NCI-H526 treated with DMSO at 0.1 percent for 48 hours (cell line): ENCODE measurements at places on chromosomes 1 and 21.

GRCh38 chr1:76090283-76091203 is 16.0 kb downstream of the ST6GALNAC3 start:
- DNase-seq = no peak

- DNase-seq = no peak
Measured at GRCh38 chr21:37139154-37139553, 66.1 kb downstream of the TTC3 start.

DNA sequence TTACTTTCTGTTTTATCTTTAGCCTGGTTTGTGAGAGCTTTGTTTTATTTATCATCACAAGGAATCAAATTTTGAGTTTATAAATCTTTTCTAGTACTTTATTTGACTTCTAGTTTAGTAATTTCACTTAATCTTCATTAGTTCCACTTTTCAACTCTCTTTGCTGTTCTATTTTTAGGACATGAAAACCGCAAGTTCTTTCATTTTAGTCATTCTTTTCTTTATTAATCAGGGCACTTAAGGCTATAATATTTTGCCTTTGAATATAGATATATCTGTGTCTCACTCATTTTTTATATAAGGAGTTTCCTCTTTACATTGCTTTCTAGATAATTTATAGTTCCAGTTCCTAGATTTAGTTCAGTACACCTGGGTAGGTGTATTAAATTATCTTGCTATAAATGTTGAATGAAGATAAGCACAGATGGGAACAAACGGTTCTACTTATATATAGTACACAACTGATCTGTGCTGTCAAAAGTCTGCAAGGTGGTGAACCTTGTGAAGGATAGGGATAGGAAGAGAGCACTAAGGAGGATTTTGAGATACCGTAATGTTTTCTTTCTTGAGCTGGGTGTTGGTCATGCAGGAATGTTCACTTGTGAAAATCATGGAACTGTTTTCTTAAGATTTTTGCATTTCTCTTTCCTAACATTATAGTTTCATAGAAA is 402.3 kb downstream of the RYR2 start:
- DNase-seq = no peak

GRCh38 chr1:150365941-150366340 is 2.0 kb downstream of the RPRD2 start:
- DNase-seq = peak; percentile 64

DNA sequence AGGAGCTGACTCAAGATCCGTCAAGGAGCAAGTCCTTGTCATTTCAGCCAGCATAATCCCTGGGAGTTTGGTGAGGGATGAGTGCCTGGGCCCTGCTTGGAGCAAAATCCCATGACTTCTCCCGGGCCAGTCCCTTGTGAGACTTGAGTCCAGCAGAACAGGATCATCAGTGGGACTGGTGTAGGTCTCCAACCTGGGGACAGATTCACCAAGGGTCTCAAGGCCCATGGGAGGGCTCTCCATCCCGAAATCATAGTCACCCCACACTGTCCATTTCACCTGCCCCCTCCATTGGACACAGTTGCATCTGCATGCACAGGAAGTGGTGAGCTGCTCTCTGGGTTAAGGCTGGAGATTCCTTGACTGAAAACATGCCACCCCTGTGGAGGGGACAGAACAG is 178.2 kb downstream of the FOXD2 start:
- no peak for DNase-seq

GRCh38 chr21:34204481-34205439 is 131.4 kb downstream of the MRPS6 start:
- DNase-seq = no peak

DNA sequence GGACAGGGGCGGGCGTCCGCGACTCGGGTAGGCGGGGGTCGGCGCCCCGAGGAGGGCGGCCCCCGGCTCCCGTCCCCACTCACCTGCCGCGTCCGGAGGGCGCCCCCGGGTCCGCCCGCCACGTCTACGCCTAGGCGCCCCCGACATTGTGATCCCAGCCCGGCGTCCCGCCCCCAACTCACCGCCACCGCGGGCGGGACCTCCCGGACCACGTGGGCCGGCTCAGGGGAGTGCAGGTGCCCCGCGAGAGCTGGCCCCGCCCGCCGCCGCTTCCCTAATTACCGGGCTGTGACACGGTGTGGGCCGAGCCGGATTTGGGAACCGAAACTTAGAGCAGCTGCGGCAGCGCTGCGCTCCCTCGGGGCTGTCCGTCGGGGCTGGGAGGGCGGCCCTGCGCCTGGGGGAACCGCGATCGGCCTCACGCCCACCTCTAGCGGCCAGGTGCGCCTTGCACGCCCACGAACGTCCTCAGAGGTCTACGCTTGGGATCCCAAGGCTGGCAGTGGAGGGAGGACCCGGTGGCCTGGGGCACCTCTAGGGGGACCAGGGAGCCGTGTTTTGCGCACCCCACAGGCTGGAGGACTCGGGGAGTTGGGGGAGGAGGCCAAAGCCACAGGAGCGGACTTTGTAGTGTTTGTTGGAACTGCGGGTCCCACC is 521 bp upstream of the NADK start:
- DNase-seq = peak; percentile 69

GRCh38 chr1:201349092-201349491 is 28.4 kb downstream of the TNNT2 start:
- DNase-seq = no peak

GRCh38 chr1:206435445-206435844 is 34.8 kb upstream of the IKBKE start:
- no peak for DNase-seq

GRCh38 chr1:8938232-8938999 is 7.3 kb upstream of the CA6 start:
- no peak for DNase-seq

DNA sequence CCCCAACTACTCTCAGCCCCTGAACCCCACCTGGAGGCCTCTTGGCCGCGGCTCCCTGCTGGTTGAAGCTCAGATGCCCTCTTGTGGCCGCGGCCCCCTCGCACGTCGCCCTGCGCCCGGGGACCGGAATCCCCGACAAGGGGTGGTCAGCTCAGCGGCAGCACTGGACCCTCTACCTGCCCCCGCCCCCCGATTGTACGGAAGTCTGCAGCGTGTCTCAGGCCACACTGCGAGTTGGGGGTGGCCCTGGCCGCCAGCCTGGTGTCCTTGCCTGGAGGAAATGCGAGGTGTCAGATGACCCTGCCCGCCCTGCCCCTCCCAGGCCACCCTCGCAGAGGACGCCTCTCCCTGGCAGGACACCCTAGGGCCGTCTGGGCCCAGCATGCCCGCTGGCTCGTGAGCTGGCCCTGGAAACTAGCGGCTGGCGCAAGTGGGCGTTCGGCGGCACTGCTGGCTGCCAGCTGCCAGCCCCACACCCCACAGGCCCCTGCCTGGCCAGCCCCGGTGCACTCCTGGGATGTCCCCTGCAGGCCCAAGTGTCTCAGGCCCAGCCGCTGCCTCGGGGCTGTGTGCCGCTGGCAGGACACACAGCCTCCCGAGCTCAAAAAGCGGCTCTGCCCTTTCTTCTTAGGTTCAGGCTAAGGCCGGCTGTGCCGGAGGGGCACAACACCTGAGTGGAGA is 60.8 kb downstream of the EDN2 start:
- no peak for DNase-seq

GRCh38 chr1:160637821-160638539 is 8.9 kb downstream of the SLAMF1 start:
- DNase-seq = no peak

DNA sequence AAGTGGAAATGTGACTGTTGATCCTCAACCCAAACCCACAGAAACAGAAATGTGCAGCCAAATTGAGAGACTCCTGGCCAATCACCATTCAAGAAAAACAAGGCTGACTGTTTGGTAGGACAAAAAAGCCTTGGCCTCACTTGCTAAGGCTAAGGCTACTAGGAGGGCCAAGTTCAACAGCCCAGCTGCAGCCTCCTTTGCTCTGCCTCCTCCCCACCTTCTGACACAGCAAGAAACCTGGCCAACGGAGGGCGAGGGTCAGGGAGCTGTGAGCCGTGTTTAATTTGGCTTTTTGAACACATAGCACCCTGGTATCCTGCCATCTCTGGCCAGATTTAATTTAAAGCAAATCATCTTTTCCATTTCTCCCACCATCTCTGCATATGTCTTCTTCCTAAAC is 165.8 kb upstream of the RAB4A start:
- no peak for DNase-seq

DNA sequence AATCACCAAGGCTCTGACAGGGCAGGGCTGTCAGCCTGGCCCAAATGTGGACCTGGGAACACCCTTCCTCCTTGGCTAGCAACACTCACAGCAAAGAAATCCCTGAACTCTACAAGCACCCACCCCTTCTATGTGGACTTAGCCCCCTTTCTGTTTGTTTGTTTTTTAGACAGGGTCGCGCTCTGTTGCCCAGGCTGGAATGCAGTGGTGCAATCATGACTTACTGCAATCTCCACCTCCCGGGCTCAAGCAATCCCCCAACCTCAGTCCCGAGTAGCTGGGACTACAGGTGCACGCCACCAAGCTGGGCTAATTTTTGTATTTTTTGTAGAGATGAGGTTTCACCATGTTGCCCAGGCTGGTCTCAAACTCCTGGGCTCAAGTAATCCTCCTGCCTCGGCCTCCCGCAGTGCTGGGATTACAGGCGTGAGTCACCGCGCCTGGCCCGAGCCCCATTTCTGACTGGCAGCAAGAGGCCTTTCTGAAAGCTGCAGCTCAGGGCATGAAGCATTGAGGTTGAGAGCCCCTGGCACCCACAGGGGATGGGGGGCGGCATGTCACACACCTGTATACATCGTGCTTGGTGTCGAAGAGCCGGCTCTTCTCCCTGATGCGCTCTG is 16.2 kb downstream of the RIPK4 start:
- DNase-seq = no peak

GRCh38 chr1:12124693-12125421 is 41.9 kb upstream of the TNFRSF1B start:
- DNase-seq = peak; percentile 8

GRCh38 chr1:226403201-226404034 is 4.5 kb downstream of the PARP1 start:
- DNase-seq = no peak

DNA sequence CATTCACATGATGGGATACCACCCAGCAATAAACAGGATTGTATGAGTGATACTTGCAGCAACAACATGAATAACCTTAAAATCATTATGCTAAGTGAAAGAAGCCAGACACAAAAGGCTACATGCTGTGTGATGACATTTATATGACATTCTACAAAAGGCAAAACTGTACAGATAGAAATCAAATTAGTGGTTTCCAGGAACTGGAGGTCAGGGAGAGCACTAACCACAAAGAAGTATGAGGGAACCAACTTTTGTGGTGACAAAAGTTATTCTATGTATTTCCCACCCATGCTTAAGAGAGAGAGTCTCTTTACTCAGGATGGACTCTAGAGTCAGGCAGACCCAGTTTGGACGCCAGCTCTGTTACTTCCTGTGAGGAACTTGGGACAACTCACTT is 364.5 kb upstream of the DAB1 start:
- no peak for DNase-seq

GRCh38 chr1:154619181-154619948 is 11.4 kb upstream of the ADAR start:
- no peak for DNase-seq

- DNase-seq = peak; percentile 99
Measured at GRCh38 chr1:179083533-179083932, 1.7 kb downstream of the TOR3A start.

GRCh38 chr1:119859647-119860046 is 36.7 kb downstream of the ADAM30 start:
- DNase-seq = no peak

- DNase-seq = no peak
Measured at GRCh38 chr1:67843746-67844145, 10.5 kb upstream of the GNG12 start.

DNA sequence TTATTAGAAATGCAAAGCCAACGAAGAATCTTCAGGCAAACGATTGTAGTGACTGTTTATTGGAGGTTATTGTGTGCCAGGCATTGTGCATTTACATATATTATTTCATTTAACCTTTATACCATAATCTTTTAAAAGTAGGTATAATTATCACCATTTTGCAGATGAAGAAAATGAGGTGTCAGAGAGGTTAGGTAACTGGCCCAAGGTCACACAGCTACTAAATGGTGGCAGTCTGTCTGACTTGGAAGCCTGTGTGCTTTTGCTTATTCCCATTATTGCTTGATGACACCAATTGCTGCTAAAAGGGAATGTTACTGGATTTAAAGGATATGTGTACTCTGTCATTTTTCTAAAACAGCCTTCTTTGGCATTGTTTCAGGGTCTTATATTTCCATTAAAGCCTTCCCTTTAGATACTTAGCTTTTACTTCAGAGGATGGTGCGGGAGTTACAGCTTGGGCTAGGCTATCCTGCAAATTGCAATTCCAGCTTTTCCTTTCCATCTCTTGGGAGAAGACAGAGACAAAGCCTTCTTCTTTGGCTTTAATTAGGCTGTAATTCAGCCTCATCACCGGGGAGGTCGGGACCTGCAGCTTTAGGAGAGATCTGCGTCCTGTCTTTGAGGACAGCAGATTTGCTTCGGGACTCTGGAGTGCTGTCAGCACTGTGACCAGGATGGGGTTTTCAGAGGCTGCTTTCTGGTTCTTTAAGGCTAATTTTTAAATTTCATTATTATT is 37.4 kb upstream of the ERRFI1 start:
- DNase-seq = no peak

- no peak for DNase-seq
Measured at GRCh38 chr1:211326140-211326527, 499 bp upstream of the TRAF5 start.

- no peak for DNase-seq
Measured at GRCh38 chr1:115640384-115640783, 1.4 kb upstream of the VANGL1 start.

GRCh38 chr1:162389021-162389818 is 7.7 kb downstream of the C1orf226 start:
- DNase-seq = peak; percentile 32

GRCh38 chr1:223074445-223075300 is 68.4 kb downstream of the TLR5 start:
- DNase-seq = no peak

- no peak for DNase-seq
Measured at GRCh38 chr21:17044696-17045095, 468.1 kb upstream of the CXADR start.

- no peak for DNase-seq
Measured at GRCh38 chr1:19723874-19724273, 59.2 kb downstream of the HTR6 start.

DNA sequence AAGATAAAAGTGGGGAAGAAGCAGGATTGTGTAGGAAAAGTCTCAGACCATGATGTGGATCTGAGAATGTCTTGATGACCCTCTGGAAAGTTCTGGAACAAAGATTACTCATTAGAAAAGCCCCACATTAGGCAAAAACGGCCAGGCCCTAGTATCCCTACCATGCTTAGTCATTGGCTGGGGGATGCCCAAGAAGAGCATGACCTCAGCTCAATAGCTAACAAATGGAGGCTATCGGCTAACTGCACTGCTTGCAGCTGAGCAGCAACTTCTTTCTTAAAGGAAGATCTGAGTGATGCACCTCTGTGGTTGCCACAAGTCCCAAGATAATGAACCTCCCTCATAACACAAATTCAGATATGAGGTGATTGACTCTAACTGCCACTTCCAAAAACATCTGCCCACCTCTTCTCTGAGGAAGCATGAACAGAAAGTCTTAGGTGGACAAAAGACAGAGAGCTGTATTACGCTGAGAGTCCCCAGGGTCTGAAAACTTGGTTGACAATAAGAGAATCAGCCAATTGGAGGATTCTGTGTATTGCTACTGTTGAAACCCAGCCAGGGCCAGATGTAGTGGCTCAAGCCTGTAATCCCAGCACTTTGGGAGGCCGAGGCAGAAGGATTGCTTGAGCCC is 64.6 kb upstream of the AK4 start:
- no peak for DNase-seq

- DNase-seq = no peak
Measured at GRCh38 chr1:72869873-72870272, 587.5 kb upstream of the NEGR1 start.
